ENCODE measurements at places on chromosomes 2 and 18.

GRCh38 chr2:136305517-136306192, 187.7 kb upstream of the CXCR4 start:
- no peak for ATAC-seq

GRCh38 chr2:226475650-226476049, 324.0 kb downstream of the IRS1 start:
- ATAC-seq: peak; percentile 78

DNA sequence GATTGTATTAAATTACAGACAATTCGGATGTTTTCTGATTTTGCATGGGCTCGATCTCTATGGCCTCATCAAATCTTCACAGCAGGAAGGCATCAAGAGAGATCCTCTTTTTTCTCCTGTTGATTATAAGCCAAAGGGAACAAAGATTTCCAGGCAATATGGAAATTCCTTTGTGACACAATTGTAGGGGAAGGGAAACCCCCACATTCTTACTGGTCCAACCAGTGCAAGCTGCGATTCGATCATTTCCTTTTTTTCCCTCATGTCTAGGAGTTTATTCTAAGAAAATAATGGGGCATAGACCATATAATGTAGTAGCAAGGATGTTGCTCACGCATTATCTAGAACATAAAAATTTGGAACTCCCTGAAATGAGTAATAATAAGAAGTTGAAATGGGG, 87.7 kb downstream of the LYPD6 start:
- no peak for ATAC-seq

- no peak for ATAC-seq
These were observed 54.2 kb downstream of the FAM168B start for GRCh38 chr2:131039101-131039440.

GRCh38 chr2:162710287-162710890, 128.2 kb downstream of the KCNH7 start:
- ATAC-seq: no peak

- no peak for ATAC-seq
These were observed 1820.1 kb upstream of the LRRTM1 start for GRCh38 chr2:82124629-82125028.

- no peak for ATAC-seq
These were observed 359.6 kb downstream of the MEIS1 start for GRCh38 chr2:66794551-66794950.

GRCh38 chr2:164439885-164440284, 181.4 kb downstream of the GRB14 start:
- ATAC-seq: no peak

DNA sequence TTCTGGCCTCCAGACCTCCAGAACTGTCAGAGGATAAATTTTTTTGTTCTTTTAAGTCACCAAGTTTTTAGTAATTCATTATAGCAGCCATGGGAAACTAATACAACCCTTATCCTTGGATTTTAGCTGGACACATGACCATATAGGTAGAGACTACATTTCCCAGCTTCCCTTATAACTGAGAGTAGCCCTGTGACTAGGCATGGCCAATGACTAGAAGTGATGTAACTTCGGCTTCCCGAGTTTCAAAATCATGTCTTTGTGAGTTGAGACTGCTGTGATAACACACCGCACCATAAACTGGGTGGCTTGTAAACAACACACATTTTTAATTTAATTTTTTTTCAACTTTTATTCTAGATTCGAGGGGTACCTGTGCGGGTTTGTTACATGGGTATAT, 134.0 kb upstream of the SERTAD2 start:
- ATAC-seq: peak; percentile 66

DNA sequence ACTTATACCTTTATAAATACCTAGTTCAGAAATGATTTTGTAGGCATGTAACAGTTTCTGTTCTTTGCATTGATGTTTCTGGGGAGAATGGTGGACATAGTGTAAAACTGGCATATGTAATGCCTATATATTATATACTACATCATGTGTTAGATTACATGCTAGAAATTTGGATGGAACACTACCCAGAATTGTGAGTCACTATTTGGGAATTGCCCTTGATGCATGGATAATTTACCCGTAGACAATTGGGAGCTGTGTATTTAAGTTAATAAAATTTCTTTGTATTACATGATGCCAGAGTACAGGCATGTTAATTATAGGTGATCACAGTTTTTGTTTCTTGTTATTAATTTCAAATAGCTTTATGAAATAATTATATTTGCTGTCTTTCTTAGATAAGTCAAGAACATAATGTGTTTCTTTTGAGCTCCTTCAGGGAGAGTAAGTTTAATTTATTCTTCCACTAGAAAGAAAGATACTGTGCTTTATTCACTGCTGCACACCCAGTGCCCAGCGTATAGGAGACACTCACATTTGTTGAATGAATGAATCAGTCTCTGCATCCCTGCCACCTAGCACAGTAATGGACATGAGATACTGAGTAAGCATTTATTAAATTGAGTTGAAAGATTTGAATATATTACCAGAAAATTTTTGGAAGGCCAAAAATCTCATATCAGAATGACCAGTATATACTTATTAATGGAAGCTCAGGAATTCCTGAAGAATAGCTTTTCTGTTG, 16.9 kb downstream of the ACSL3 start:
- no peak for ATAC-seq

DNA sequence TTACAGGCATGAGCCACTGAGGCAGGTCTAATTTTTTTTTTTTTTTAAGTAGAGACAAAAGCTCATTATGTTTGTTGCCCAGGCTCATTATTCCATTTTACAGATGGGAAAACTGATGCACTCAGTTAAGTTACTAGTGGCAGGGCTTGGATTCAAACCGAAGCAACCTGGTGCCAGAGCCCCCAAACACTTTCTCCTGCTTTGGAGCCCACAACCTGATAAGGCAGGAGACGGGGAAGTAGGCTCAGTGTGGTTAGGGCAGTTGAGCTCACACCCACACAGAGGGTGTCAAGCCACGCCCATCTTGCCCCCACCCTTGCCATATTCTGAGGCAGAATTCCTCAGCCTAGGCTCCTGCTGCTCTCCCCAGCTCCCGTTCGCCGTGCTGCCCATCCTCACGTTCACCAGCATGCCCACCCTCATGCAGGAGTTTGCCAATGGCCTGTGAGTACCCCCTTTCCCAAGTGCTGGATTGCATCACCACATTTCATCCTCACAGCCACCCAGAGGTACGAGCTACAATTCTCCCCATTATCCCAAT, 5.8 kb upstream of the CTDSP1 start:
- no peak for ATAC-seq

- peak; percentile 45 for ATAC-seq
These were observed 97.1 kb upstream of the RMDN2 start for GRCh38 chr2:37827911-37828511.

GRCh38 chr18:77470569-77471413, 221.1 kb downstream of the GALR1 start:
- ATAC-seq: no peak

GRCh38 chr2:69272803-69273471, 114.1 kb downstream of the GFPT1 start:
- ATAC-seq: no peak

DNA sequence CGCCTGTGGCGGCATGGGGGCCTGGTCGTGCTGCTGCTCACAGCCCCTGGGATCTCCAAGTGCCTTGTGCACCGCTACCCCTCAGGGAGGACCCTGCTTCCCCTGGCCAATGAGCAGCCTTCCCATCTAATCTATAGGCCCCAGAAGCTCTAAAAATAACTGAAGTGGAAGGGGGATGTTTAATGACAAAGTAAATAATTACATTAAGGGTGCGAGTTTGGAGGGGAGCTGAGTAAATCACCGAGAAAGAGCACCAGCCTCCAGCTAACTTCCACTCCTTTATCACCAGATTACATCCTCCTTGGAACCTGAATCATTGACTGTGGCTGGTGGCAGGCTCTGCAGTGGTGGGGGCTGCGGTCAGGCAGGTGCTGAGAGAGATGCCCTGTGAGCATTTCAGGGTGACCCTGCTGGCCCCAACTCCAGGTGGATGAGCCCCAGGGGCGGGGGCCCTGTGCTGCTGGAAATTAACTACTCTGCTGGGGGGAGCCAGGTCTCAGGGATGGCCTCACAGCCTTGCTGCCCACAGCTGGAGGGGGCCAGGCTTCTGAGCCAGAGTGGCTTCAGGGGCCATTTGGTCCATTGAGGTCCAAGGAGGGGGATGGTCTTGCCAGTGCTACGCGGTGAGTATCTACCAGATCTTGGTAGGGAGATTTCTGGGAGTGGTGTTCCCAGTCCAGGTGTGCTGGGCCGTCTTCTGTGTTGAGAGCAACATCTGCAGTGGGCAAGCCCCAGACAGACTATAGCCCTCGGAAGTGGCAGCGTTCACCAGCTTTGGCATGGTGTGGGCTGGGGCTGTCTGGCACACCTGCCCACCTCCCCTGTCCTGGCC, 74.2 kb downstream of the GLI2 start:
- ATAC-seq: no peak

GRCh38 chr2:10407432-10407831, 40.7 kb downstream of the ODC1 start:
- no peak for ATAC-seq

GRCh38 chr2:116223912-116224311, 1590.6 kb upstream of the DDX18 start:
- no peak for ATAC-seq

DNA sequence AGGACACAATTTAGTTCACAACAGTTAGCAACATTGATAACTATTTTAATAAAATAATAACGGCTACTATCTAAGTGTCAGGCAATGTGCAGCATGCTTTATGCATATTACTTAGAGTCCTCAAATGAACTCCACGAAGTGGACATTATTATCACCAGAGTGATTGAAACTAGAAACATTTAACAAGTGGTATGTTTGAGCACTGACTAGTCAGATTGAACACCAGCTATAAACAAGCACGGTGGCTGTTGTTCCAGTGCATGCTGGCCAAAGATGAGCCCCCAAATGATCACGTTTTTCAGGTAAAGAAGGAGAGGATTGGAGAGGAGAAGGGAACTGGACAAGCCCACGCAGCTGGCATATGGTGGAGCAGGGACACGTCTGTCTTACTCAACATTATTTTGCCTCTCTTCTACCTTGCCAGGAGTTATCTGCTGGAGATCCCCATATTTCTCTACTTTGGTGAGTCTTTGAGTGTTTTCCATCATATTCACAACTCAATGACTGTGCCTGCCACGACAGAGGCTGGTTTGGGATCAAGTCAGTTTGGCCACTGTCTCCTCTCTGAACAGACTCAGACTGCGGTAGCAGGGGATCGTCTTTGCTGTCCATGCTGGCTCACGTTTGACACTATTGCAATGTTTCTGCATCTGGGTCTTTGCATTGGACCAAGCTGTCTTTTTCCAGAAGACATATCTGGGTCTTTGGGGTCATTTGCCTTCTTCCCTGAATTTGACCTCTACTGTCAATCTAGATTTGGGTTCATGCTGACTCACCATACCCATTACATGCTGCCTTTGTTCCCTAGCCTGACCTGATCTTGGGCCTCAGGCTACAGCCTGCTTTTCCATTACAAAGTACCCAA, 66.0 kb upstream of the ACSL3 start:
- ATAC-seq: no peak

- no peak for ATAC-seq
These were observed 19.1 kb downstream of the CYBRD1 start for GRCh38 chr2:171541202-171541887.

- ATAC-seq: no peak
These were observed 42.1 kb downstream of the TMEM37 start for GRCh38 chr2:119473621-119474370.

- no peak for ATAC-seq
These were observed 57.7 kb downstream of the ARHGAP15 start for GRCh38 chr2:143186876-143187275.

DNA sequence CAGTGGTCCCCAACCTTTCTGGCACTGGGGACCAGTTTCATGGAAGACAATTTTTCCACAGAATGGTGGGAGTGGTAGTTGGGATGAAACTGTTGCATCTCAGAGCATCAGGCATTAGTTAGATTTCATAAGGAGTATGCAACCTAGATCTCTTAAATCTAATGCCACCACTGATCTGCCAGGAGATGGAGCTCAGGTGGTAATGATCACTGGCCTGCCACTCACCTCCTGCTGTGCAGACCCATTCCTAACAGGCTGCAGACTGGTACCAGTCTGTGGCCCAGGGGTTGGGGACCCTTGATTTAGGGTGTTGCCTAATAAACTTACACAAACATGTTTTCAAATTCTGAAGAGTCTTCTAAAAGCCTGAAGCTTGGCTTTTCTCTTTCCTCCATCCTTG, 261.3 kb downstream of the CDH19 start:
- no peak for ATAC-seq

DNA sequence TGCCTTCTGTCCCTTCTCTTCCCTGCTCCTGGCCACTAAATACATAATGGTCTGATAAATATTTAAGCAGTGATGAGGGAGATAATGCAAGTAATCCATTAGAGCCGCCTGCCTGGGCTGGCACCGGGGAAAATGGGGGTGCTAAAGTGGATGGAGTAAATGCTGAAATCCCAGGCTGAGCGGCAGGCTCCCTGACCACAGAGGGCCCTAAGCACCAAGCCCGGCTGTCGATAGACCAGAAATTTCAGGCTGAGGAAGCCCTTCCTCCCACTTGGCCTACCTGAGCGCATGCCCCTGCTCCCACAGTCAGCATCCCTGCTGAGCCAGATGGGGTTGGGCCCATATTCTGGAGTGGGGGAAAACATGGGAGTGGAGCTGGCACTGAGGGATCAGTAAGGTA, 197.5 kb upstream of the SKOR2 start:
- no peak for ATAC-seq

DNA sequence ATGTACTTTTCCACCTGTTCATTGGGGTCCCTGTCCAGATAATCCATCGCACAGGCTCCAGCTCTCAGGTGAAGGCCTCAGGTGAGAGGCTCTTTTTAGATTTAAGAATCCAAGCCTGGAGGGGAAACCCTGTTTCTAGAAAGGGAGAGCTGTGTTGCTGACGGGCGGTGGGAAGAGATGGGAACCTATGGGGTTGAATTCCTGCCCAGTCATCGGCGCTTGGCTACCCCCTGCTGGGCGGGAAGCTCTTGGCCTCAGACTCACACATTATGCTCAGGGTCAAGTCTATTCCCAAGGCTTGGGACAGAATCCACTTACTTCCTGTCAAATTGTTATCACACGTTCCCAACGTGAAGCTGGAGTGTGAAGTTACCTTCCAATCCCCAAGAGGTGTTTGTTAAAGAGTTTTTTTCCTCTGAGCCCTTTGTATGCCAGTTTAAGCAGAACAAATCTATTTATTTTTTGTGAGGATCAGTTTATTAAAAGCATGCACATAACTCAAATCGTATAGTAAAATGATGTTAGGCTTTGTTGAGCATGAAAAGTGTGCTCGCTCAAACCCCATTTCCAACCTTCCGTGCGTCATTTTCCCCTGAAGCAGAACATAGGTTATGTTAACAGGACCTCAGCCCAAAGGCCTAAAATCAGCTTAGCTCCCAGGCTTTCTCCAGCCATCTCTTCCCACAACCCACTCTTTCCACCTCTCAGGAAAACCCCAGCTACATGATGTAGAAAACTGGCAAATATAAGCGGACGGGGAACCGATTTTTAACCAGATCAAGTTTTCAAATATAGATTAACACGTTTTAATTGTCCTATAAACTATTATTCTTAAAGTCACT, 181.7 kb upstream of the ETAA1 start:
- ATAC-seq: peak; percentile 99

DNA sequence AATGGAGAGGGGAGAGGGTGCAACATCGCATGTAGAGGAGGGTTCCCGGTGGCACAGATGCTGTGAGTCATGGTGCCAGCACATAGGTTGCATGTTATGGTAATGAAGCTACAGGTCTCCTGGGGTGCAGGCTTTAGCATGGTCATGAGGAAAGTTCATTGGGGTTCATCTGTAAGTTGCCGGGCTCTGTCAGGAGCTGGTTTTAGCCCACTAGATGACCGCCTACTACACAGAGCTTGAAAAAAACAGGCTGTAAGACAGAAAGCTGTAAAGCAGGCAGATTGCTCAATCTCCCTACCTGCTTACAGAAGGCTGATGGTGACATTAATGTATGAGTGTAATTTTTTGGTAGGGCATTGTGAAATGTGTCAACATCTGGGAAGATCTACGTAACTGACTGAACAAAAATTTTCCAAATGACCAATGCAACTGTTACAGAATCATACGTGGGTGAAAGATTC, 23.9 kb downstream of the DYSF start:
- ATAC-seq: no peak
